Astrocyte of the spinal cord (primary cell): ENCODE measurements at places on chromosomes 2 and 18.

GRCh38 chr2:230434677-230435324, 18.8 kb downstream of the SP100 start:
- DNase-seq: no peak

DNA sequence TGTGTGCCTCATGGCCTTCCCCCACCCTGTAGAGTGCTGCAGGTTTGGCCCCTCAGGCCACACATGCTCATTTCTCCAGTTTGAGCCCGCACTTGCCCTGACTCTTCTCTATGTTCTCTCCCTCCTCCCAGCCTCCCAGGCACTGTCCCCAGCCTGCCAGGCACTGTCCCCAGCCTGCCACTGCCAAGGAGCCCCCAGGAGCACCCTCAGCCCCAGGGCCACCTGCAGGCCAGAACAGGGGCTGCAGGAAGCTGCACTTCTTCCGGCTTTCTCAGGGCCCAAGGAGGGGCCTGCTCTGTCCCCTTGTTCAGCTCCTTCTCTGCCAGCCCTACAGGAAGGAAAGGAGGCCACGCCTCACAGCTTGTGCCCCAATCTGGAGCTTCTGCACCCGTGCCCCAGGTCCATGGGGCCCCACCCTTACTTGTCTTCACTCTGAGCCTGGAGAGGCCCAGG, 31.6 kb downstream of the CYP26B1 start:
- no peak for DNase-seq

- DNase-seq: no peak
Measured at GRCh38 chr2:101976891-101977290, 14.9 kb upstream of the IL1R2 start.

DNA sequence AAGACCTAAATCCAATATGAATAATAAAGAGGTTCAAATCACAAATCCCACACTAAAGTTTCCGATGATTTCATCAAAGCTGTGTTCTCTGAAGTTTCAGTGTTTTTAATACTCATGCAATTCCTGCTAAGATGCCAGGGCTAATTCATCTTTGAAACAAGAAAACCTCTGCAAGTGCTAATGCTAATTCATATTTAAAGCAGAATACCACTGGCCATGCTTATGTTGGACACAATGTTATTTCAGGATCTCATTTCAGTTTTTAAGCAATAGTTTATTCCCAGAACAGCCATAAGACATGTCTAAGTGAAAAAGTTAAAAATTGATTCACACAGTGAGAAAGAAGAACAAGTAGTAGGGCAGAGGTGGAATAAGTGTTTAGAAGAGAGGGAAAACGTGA, 62.8 kb downstream of the GRB14 start:
- DNase-seq: no peak

- DNase-seq: no peak
Measured at GRCh38 chr2:31922542-31923408, 88.0 kb downstream of the MEMO1 start.

- DNase-seq: peak; percentile 98
Measured at GRCh38 chr2:120134263-120134662, 88.9 kb downstream of the TMEM185B start.

- DNase-seq: peak; percentile 63
Measured at GRCh38 chr2:43139996-43140621, 86.3 kb downstream of the ZFP36L2 start.

- DNase-seq: peak; percentile 57
Measured at GRCh38 chr2:238162846-238163441, 4.2 kb downstream of the ERFE start.

DNA sequence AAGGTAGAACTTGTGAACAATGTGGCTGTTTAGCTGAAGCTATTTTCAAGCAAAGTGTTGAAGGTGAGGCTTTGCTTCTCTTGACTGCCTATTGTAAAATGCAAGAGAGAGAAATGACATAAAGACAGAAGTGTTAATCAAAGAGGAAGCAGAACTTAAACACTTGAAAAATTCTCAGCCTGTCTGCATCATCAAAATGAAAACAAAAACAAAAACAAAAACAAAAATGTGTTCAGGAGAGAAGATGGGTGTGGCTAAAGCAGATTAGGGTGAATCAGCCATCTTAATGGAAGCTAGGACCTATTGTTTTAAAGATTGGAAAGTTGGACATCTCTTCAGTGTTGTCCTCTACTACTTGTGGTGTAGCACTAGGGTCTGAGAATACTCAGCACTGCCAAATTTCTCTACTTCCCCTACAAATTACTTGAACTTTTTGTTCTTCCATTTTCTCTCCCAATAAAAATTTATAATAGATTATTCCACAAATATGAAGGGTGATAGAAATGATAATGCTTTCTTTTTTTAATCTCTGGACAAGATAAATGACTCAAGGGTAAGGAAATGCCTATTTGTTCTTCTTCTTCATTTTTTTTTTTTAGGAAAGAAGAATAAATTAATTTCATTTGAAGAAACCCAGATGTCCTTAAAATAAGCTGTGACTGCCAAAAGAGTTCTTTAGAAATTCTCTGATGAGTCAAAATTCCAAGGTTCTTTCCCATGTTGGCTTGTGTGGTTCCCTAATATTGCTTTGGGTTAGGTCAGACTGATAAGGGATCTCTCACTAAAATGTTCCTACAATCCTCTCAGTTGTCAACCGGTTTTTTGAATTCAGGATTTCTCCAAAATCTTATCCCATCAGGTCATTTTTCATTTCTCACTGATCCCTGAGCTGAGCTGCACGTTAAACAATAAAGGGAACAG, 571.2 kb upstream of the ZEB2 start:
- peak; percentile 37 for DNase-seq

DNA sequence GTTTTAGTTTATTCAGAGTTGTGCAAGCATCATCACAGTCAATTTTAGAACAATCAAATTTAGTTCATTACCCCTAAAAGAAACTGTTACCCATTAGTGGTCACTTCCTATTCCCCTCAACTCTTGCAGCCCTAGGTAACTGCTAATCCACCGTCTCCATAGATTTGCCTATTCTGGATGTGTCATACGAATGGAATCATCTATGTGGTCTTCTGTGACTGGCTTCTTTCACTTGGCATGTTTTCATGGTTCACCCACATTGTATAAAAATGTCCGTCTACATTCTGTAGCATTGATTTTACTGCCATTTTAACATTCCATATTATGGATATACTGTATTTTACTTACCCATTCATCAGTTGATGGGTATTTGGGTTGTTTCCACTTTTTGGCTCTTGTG, 5.3 kb upstream of the CEP68 start:
- DNase-seq: peak; percentile 51

- no peak for DNase-seq
Measured at GRCh38 chr2:45332567-45332966, 278.5 kb downstream of the SRBD1 start.

GRCh38 chr2:88698498-88699233, 7.2 kb downstream of the RPIA start:
- DNase-seq: no peak

GRCh38 chr2:62733546-62733945, 28.0 kb downstream of the EHBP1 start:
- DNase-seq: no peak

- DNase-seq: no peak
Measured at GRCh38 chr2:43998263-43998662, 2.5 kb upstream of the LRPPRC start.

- DNase-seq: no peak
Measured at GRCh38 chr2:199987586-199987985, 32.2 kb downstream of the MAIP1 start.

GRCh38 chr2:187431911-187432310, 16.1 kb downstream of the CALCRL start:
- no peak for DNase-seq

DNA sequence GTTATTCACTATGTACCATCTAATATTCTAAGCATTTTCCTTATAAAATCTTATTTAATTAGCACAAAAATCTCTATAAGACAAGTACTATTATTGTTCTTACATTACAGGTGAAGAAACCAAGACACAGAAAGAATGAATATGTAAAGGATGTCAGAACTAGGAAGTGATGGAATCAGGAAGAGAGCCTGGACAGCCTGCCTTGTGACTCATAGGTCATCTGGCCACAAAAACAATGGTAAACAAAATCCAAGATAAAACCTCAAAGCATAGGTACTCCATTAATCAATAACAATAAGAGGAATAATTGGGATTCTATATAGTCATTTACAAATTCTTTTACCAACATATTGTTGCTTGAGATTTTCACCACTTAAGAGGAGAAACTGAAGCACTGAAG, 505.4 kb upstream of the PIK3C3 start:
- DNase-seq: no peak

DNA sequence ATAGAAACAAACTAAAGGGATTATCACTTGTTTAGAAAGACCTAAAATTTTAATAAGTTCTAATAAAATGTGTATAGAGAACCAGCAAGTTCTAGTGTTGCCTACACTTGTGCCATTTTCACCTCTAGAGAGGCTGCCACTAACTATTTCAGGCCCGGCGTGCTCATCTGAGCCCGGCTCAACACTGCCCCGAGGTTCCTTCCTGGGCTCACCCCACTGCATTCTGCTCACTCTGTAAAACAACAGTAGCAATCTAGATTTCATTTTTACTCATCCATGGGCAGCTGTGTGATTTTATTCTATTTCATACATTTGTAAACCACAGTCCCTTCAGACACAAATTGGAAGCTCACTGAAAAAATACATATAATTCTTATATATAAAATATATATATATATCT, 253.2 kb downstream of the L3MBTL4 start:
- no peak for DNase-seq

GRCh38 chr2:171086352-171087290, 74.1 kb downstream of the TLK1 start:
- peak; percentile 66 for DNase-seq

GRCh38 chr2:65165558-65165957, 35.7 kb upstream of the RAB1A start:
- DNase-seq: no peak

- no peak for DNase-seq
Measured at GRCh38 chr2:186493564-186494085, 7.6 kb downstream of the ZC3H15 start.

GRCh38 chr2:189803431-189803830, 19.2 kb downstream of the PMS1 start:
- no peak for DNase-seq

GRCh38 chr2:172740856-172741255, 5.2 kb downstream of the RAPGEF4 start:
- DNase-seq: no peak

GRCh38 chr2:29281086-29281915, 166.1 kb downstream of the CLIP4 start:
- peak; percentile 80 for DNase-seq

- DNase-seq: no peak
Measured at GRCh38 chr18:48836231-48836805, 114.4 kb downstream of the SMAD7 start.

- no peak for DNase-seq
Measured at GRCh38 chr2:138877421-138877820, 97.2 kb upstream of the NXPH2 start.
